ENCODE measurements at places on chromosomes 6 and 20.

GRCh38 chr6:2229742-2230141 lies 15.7 kb downstream of the GMDS start:
- DNase-seq = no peak

- no peak for DNase-seq
These were observed 33.0 kb upstream of the GPR6 start for GRCh38 chr6:109945091-109945490.

DNA sequence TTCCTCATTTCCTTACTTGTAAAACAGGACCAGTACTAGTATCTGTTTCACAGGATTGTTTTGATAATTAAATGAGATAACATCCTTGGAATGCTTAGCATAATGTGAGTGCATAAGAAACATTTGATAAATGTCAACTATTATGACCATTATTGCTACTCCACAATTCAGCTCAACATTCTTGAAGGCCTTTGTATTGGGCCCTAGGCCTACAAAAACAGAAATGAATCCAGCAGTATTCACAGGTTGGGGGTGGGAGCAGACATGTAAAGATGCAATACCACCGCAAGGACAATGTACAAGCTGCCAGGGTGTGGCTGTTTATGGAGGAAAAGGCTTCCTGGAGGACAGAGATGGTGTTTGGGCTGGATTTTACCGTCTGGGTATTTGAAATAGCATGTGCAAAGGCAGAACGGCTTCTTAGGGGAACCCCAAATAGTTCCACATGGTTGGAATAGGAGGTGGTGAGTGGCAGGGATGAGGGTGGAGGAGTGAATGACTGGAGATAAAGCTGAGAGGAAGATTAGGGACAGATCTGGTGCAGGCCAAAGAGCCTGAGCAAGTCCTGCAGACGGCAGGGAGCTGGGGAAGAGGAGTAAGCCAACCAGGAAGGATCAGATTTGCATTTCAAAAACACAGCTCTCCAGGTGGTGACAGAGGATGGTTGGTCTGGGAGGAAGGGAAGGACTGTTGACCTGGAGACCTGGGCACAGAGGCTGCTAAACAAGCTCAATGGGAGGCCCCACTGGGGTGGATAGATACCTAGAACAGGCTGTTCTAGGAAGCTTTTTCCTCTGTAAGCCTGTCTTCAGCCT lies 57.0 kb upstream of the EPB41L1 start:
- no peak for DNase-seq

DNA sequence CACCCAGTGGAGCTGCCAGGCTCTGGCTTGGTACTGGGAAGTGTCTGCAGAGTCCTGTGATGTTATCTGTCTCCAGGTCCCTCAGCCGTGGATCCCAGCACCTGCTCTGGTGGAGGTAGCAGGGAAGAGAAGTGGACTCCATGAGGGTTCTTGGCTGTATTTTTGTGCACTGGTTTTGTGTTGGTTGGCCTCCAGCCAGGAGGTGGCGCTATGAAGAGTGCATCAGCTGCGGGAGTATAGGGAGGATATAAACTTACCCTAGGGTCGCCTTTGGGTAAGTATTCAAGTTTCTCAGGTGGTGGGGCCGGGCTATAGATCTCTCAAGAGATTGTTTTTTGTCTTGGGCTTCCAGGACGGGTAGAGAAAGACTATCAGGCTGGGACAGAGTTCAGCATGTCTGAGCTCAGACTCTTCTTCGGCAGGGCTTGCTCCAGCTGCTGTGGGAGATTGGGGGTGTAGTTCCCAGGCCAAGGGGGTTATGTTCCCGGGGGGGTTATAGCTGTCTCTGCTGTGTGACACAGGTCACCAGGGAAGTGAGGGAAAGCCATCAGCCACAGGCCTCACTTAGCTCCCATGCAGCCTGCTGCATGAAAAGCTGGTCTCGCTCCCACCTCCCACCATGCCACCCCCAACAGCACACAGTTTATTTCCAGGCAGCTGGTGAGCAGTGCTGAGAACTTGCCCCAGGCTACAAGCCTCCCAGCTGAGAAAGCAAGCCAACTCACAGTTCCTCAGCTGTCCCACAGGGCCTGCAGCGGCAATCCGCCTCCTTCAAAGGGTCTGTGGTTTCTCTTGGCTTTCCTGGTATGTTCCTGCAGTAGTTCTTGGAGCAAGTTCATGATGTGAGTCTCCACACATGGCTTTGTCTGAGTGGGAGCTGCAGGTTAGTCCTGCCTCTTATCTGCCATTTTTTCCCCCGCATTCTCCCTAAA lies 115.7 kb downstream of the AIG1 start:
- DNase-seq = no peak

DNA sequence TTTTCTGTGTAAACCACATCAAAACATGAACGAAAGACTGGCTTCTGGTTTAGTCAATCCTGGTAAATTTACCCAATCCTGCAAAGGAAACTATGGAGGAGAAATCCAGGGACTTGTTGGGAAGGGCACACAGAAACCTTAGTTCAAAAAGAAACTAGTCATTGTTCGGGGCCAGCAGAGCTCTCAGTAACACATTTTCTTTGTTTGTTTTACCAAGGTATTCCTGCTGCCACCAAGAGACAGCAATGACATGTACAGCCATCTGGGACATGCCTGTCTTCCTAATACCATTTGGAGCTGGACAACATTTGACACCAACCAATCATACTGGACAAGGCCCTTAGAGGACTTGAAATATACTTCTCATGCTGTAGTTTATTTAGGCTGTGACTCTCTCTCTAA lies 8.3 kb downstream of the OARD1 start:
- no peak for DNase-seq

DNA sequence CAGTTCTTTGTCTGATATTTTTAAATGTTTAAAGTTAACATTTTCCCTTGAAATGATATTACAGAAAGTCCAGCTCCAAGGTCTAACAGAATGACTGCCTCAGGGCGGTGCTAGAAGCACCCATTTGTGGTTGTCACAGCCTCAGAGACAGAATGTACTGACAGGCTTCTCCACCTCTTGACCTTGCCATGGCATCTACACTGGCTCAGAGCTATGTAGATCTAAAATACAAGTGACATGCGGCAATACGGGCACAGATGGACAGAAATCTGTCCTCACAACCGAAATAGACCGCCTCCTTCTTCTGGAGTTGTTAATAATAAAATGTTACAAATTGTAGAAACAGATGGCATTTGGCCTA lies 167.2 kb upstream of the THEMIS start:
- DNase-seq = no peak

DNA sequence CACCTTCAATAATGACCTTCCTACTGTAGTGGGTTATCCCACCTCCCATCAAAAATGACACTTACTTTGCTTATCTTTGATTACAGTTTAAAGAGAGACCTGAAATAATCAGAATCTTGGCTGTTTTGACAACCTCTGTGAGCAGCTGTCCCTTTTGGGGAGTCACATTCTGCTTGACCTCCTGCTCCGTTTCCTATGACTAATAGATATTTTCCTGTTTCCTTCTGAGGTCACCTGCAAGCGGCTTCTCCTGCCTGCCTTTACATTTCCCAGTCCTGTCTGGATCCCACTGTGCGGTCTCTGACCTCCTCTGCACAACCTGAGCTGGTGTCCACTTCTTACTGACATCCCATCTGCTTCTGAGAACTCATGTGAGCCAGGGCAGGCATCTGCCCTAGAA lies 54.2 kb downstream of the TRAM2 start:
- DNase-seq = no peak

DNA sequence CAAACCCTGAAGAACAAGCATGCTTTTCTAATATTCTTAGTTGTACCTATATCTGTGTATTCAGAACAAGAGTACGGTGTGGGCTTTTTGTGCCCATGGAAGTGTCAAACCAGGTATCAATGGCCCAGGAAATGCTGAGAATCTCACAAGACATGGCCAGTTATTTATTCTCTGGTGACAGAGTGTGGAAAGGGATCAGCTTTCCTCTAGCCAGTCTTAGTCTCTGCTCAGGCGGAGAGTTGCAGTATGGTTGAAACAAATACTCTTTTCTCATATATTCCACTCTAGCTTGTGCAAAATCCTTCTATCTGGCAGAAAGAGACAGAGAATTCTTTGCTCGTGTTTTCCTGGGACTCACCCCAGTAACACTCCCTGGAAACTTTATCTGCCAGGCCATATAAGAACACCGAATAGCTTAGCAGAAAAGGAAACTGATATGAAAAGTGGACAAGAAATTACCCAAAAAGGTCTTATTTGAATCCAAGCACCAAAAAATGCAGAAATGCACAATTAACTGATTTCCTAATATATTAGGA lies 173.3 kb upstream of the RSPO3 start:
- no peak for DNase-seq

GRCh38 chr6:149335924-149336608 lies 18.6 kb downstream of the TAB2 start:
- DNase-seq = no peak

DNA sequence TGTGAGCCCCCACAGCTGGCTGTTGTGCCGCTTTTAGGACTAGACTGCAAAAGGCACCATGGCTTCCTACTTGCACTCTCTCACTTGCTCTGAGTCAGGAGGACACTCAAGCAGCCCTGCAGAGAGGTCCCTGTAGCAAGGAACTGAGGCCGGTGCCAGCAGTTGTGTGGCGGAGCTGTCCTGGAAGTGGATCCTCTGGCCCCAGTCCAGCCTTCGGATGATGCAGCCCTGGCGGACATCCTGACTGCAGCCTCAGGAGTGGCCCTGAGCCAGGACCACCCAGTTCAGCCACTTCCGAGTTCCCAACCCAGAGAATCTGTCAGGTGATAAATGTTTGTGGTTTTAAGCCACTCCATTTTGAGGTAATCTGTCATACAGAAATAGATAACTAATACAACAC lies 17.5 kb downstream of the CTCFL start:
- DNase-seq = no peak

DNA sequence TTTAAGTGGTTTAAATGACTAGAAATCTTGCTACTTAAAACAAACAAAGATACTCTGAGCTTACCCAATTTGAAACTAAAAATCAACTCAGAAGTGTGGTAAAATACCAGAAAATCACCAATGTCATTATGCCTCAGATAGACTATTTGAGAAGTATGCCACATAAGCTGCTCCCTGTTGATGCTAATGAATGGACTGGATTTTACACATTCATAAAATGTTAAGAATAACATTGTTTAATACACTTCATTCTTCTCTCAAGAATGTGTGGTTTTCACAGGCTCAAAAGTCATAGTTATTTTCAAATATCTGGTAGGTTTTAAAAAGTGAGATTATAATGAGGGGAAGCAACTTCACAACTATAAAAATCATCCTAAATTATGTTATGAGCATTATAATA lies 170.6 kb downstream of the TASP1 start:
- no peak for DNase-seq

DNA sequence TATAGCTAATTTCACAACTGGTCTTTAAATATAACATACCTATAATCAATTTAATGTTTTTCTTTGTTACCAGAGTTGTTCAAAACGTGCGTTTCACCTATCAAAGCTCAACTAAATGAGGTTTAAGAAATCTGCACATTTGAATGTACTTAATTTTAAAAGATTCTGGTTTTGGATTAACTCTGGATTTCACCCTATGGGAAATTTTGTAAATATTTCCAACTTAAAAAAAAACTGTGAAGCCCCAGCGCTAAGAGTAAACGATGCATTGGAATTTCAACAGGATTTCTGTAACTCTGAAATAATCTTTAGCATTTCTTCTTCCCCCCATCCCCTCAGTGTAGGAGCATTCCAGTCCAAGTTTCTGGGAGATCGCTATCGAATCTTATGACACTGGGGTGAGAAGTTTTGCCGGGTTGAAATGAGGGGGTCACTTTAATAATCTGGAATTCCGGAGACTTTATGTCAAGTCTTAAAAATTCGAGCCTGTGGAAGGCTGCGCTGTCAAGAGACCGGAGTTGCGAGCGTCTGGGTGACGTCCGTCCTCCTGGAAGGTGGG lies 643 bp upstream of the MAP3K4 start:
- DNase-seq = no peak

GRCh38 chr6:125511809-125512396 lies 210.1 kb upstream of the HDDC2 start:
- no peak for DNase-seq

DNA sequence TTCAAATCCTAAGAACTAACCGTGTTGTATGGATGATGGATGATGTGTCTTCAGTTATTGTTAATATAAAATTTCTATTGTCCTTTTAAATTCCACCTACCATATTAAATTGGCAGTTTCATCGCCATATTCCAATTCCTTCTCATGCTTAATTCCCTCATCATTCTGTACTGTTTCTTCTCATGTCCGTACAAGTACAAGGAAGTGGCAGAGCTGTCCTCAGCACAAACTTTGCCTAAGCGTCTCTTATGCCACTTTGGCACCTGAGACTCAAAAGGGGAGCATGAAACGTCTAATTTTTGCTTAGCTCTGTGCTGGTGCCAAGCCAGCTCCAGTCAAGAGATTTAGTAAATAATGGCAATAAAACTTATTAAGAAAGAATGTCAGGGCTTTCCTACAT lies 158.2 kb upstream of the LAMA2 start:
- no peak for DNase-seq

GRCh38 chr6:74170118-74170517 lies 474.1 kb downstream of the CD109 start:
- no peak for DNase-seq

DNA sequence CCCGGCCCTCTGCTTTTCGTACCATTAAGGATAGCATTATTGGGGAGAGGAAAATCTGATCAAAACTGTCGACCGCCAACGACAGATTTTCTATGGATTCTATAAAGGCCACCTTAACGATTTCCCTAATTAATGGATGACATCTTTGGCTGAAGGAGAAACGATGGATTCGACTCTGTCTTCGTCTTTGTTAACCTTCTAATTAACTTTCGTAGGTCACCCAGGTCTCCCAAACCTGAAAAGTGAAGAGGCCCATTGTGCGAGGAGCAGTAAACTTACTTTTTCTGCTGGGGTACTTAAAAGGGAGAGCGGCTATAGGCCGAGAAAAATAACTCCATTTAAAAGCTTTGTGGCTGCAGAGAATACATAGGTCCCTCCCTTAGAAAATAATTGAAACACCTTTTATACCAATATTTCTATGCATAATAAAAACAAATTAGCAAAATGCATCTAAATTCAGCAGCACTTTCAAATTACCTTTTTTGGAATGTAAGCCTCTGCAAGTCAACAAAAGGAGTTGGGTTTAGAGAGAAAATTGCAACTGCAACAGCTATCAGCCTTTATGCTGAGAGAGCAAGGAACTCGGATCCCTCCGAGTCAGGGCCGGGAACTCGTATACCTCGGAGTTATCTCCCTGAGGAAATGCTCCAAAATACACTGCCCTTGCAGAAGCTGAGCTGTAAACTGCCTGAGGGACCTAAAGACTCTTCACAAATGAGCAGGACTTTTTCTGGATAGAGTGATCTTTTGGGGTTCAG lies 31.4 kb upstream of the NR2E1 start:
- DNase-seq = no peak
